HS-5 (cell line): ENCODE measurements at places on chromosomes 7 and 10.

GRCh38 chr10:72477463-72477862 is 122.7 kb upstream of the DNAJB12 start:
- no peak for DNase-seq

- peak; percentile 53 for DNase-seq
Measured at GRCh38 chr7:102230593-102230992, 56.1 kb upstream of the SH2B2 start.

GRCh38 chr10:130642926-130643325 is 506.7 kb downstream of the GLRX3 start:
- no peak for DNase-seq

GRCh38 chr10:91677911-91678310 is 45.0 kb upstream of the PPP1R3C start:
- no peak for DNase-seq

DNA sequence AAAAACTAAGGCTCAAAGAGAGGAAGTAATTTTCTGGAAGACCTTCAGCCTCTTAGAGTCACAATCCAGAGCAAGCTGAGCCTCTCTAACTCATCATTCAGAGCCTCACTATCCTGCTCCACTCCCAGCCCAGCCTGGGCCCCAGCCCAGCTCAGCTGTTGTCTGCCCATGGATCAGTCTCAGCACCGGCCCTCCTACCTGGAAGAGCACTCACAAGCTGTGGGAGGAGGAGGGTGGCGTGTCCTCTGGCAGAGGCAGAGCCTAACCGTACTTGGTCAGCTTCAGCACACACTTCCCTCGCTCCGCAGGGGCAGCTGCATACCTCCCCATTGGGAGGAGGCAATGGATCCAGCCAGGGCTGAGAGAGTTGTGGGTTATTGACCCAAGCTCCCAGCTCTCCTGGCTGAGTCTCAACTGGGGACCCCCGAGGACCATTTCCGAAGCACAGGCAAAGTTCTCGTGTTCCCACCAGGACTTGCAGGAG is 66.7 kb upstream of the GPR26 start:
- no peak for DNase-seq

DNA sequence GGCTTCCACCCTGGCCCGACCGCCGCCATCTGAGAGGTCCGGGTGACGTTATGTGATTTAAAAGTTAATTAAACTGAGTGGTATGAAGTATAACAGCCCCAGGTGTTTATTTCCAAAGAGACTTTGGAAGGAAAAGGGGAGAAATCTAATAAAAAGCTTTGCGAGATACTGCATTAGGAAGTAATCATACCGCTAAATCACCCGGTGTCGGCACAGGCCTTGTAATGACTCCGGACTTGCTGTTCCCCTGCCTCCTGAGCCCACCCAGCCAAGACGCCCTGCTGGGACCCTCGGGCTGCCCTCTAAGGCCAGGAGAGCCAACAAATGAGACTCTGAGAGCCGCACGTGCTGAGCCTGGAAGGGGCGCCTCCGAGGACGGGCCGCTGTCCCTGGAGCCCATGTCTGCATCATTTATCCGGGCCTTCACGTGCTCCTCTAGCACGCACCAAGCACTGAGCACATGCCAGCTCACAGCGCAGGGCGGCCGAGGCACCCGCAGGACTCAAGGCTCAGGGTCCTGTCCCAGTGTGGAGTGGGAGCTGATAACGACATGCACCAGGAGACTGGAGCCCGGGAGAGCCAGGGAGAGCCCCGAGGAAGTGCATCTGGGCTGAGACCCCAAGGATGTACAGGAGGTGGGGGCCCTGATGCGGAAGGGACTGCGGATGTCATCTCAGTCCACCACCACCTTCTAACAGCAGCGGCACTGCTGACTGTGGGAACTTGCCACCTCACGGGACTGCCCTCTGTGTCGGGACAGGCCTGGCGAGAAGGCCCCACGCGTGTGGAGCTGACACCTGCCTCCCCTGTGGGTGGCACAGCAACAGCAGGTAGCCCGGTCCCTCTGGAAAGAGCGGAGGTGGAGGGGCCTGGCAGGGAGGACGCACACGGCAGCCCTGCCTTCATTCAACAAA is 182.7 kb downstream of the ELFN1 start:
- no peak for DNase-seq

- DNase-seq, result no peak
Measured at GRCh38 chr7:130135208-130136205, 65.2 kb downstream of the KLHDC10 start.

- DNase-seq, result no peak
Measured at GRCh38 chr7:144403649-144404061, at the start of gene NOBOX. NOBOX (minus strand) TSS chr7:144403693.

- no peak for DNase-seq
Measured at GRCh38 chr7:17633067-17633466, 307.2 kb downstream of the SNX13 start.

- no peak for DNase-seq
Measured at GRCh38 chr7:80272560-80273239, 138.1 kb downstream of the GNAI1 start.

DNA sequence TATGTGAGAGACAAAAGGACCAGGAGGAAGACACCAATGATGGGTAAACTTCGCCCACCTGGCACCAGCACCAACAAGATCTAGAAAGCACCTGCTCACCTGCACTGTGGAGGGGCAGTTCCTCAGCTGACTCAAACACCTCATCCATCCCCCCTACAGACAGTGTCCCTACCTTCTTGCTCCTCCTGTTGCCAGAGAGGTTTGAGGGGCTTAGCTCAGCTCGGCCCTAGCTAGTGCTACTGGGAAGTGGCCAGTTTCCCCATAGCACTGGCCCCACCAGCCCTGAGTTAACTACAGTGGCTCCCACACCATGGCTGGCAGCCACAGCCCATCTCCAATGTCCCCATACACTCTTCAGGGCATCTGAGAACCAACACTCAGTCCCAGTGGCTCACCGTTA is 70.8 kb downstream of the GRID1 start:
- DNase-seq, result no peak

DNA sequence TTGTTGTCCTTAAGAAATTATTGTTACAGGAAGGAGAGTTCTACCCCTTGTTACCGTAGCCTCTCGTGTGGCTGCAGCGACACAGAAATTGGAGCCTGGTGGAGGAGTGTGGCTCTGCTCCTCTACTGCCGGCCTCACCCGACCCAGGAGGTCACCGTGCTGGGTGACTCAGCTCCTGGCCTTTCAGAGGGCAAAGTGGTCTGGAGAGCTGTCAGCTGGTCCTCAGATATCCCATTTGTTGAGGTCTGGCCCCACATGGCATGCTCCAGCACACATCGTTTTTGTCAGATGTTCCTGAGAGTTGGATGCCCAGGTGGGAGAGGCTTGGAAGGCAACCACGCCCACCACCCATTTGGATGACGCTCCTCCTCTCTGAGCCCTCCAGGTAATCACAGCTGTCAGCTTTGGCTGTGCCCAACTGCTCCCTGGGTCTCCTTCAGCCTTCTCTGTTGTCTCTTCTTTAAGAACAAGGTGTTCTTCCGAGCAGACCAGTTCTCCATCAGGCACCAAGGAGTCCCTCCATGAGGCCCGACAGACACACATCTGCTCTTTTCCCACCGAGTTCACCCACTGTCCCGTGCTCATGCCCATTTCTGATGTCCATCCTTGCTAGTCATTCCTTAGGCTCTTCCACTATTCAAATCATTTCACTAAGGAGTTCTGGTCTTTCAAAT is 80.3 kb downstream of the RAMP3 start:
- no peak for DNase-seq

DNA sequence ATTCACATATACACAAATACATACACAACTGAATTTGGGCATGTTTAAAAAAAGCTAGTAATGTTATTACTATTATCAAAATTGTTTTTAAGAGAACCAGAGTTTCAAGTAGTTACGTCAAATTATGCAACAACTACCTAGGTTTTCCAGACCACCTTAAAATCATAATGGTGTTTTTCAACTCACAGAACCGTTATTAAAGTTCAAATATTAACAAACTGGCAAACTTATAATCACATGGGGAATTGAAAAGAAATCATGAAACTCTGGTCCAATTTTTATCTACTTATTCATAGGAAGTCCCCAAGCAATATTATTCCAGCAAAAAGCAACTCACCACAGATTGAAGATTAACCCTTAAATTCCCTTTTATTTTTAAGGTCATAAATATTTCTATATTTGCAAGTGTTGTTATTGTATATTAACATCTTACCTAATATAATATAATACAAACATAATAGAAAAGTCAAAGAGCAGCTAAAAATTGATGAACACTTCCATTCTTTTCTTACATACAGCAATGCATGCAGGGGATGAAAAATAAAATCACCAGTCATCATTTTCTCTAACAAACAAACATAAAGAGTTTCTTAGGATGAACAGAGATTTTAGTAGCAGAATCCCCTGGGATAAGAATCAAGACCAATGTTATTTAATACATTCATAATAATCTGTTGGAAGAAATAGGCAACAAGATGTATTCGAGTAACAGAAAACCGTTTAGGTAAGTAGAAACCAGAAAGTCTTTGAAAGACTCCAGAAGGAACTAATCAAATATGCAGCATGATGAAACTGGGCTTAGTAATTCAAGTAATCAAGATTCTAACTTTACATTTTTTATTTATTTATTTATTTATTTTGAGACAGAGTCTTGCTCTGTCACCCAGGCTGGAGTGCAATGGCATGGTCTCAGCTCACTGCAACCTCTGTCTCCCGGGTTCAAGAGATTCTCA is 391.1 kb downstream of the PARD3 start:
- no peak for DNase-seq

DNA sequence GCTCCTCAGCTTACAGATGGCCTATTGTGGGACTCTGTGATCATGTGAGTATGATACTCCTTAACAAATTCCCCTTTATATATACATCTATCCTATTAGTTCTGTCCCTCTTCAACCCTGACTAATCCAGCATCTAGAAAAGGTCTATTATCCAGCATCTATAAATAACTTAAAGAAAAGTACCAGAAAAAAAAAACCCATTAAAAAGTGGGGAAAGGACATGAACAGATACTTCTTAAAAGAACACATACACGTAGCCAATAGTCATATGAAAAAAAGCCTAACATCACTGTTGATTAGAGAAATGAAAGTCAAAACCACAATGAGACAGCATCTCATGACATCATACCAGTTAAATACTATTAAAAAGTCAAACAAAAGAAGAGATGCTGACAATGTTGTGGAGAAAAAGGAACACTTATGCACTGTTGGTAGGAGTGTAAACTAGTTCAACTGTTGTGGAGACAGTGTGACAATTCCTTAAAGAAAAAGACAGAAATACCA is 549.5 kb upstream of the GRM3 start:
- no peak for DNase-seq

- no peak for DNase-seq
Measured at GRCh38 chr7:111495173-111495810, 67.0 kb downstream of the IMMP2L start.

DNA sequence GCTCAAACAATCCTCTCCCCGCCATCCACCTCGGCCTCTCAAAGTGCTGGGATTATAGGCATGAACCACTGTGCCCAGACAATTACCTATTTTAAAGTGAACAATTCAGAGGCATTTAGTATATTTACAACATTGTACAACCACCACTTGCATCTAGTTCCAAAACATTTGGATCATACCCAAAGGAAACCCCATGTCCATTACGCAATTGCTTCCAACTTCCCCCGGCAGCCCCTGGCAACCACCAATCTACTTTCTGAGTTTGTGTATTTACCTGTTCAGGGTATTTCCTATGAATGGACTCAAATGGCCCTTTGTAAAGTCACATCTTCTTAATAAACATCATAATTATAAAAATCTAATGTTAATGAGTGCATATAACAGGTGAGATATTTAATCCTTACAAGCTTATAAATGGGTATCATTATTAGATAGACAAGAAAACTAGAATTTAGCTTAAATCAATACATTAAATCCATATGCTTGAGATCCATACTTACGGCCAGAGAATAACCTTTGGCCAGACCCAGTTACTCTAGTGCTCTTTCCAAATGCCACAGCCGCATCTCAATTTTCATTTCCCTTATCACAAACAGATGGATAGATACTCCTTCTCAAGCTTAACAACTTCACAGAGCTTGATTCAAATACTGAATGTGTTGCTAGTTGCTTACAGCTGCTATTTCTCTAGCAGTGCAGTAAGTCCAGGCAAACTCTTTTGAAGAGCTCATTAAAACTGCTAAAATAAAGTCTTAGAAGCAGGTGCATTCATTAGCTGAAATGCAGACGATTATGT is 133.4 kb upstream of the MKLN1 start:
- DNase-seq, result no peak

DNA sequence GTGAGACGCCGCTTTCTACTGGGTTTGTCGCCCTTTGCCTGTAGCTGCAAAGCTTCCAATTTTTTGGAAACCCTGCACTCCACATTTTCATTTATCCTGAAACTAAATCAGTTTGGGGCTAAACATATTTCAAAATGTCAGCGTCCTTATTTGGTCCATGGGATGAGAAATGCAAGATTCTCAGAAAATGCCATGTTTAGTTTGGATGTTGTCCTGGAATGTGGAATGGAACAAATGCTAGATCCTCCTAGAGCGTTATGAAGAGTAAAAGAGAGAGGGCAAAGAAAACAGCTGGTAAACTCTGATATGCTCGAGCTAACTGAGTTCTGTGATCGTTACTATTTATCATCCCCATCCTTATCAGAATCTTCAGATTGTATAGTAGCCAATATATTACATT is 236.9 kb downstream of the KLF6 start:
- no peak for DNase-seq

DNA sequence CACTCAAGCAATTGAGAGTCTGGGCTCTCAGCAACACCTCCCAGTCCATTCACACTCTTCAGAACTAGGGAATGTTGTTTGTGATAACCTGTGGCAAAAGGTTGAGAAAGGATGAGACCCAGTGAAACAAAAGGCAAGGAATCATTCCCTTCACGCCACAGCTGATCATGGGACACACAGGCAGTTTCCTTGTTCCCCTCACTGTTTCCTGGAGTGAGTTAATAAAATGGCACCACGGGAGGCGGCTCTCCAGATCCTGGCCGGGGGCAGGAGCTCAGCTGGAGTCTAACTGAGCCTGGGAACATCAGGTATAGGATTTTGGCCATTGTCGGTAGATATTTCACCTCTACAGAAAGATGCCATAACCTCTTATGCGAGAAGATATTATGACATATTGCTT is 107.3 kb upstream of the FAM171A1 start:
- DNase-seq, result no peak

- DNase-seq, result no peak
Measured at GRCh38 chr7:151138153-151138851, 29.2 kb downstream of the GBX1 start.
